ENCODE measurements at places on chromosomes 3 and 15.

DNA sequence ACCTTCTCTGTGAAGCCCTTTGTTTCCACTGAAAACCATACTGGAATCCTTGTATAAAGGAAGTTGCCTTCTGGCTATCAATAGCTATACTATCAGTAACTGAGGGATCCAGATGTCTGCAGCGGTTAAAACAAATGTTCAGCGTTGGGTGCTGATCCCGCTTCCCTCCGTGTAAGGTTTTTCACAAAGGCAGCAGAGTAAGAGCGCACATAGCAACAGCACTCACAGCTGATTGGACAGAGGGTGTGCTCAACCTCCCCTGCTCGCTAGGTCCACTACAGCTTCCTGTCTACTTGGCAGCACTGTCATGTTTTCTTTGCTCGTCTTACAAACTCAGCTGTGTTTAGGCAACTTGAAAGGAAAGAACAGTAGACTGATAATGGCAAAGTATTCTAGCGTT is 27.3 kb downstream of the ATOSA start:
- no peak for DNase-seq

GRCh38 chr3:169334991-169335390 is 328.5 kb downstream of the MECOM start:
- no peak for DNase-seq

DNA sequence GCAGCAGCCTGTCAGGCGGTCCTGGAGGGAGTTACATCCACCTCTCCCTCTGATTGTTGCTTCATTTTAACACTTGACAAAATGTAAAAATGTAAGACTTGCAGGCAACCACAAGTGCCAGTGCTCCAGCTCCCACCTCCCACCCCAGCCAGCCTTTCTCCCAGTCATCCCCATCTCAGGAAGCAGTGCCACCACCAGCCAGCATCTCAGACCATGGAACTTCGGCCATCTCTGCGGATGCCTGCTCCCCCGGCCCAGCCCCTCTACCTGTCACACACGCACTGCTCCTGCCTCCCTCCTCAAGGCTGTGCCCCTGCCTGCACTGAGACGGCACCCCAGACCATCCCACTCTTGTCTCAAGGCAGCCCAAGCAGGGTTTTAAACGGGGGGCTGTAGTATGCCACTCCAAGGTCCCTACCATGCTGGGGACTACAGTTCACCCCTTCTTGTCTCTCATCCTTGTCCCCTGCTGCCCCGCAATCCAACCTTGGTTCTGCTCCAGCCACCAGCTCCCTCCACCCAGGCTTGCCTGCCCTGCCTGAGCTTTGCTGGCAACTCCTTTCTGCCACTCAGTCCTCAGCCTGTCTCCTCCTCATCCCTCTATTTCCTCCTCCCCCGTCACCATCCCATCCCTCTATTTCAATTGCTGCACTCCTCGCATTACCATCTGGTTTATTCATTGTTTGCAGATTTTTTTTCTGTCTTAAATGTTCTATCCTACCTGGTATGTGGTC is 85.8 kb downstream of the SNRK start:
- no peak for DNase-seq

GRCh38 chr3:171255236-171255806 is 204.9 kb downstream of the TNIK start:
- DNase-seq: no peak

GRCh38 chr3:184734903-184735701 is 23.2 kb upstream of the MAGEF1 start:
- no peak for DNase-seq

- no peak for DNase-seq
Observed at GRCh38 chr3:126900859-126901540, 81.9 kb upstream of the PLXNA1 start.

DNA sequence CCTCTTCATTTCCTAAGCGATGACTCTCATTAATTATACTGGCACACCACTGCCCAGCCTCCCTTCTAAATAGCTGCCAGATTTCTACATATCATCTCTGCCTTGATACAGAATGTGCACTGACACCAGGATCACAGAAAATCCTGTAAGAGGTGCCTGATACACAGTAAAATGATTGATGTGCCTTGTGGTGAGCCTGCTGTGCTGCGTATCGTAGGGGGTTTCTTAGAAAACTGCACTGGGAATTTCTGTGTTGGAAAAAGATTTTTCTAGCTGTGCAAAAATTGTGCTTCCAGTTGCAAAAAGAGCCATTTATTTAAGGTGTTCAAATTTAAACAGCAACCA is 3.0 kb upstream of the PLCH1 start:
- no peak for DNase-seq

- no peak for DNase-seq
Observed at GRCh38 chr3:195522254-195523023, 20.7 kb downstream of the PPP1R2 start.

GRCh38 chr15:56948000-56948763 is 29.7 kb downstream of the TCF12 start:
- DNase-seq: no peak

DNA sequence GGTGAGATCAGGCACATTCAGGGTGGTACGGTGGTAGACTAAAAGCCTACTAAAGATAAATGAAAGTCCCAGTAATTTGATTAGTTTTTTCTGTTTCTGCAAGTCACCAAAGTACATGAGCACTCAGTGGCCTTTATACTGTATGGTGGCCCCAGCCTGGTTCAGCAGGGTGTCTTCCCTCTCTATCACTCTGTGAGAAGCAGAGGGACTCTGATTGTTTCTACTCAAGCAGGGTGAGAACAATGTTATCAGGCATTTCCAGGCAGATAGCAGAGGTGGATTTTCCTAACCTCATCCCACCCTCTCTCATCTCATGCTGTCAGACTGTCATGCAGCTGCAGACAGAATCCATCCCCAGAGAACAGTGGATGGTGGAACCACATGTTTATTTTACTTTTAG is 71.5 kb upstream of the BFSP2 start:
- no peak for DNase-seq

- DNase-seq: no peak
Observed at GRCh38 chr3:172766718-172767405, 16.3 kb downstream of the ECT2 start.

DNA sequence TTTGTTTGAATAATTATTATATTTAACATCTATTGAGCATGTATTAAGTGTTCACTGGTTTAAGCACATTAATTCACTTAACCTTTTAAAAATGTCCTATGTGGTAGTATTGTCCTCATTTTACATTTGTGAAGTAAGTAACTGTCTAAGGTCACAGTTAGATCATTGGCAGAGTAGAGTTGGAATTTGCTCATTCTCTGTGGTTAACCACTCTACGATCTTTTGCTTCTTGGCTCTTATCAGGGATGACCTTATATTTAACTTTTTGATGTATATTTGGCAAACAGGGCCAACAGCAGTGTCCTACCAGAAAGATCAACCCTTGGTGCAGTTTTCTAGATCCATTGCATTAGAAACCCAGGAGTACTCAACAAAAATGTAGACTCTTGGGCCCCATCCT is 34.0 kb downstream of the PXK start:
- no peak for DNase-seq

- DNase-seq: no peak
Observed at GRCh38 chr3:165624761-165625160, 212.5 kb downstream of the BCHE start.

GRCh38 chr3:52811452-52812011 is 16.9 kb downstream of the ITIH3 start:
- no peak for DNase-seq

DNA sequence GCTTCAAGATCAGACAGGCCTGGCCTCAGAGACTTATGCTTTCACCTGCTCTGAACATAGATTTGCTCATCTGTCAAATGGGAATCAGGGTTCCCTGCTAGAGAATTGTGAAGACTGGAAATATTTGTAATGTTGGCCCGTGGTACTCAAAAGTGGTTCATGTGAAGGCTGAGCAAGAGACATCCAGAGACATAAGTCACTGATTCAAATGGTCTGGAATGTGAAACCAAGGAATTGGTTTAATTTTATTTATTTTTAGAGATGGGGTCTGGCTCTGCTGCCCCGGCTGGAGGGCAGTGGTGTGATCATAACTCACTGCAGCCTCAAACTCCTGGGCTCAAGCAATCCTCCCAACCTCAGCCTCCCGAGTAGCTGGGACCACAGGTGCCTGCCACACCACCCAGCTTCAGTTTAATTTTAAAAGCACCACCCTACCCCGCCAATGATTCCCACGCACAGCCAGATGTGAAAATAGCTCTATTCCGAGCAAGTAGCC is 60.1 kb downstream of the DAPK2 start:
- no peak for DNase-seq

All from memory B cell (primary cell).